Dorsolateral prefrontal cortex (tissue), 122 donors: ENCODE measurements at places on chromosomes 12 and 14.
A peak's percentile ranks its signal among the peaks of the same experiment; 100 is the strongest.

GRCh38 chr12:3491938-3492792 lies 1.2 kb downstream of the PRMT8 start:
- peak; percentile 45 for DNase-seq

- no peak for DNase-seq
Observed at GRCh38 chr12:55700255-55701018, 7.3 kb downstream of the ITGA7 start.

DNA sequence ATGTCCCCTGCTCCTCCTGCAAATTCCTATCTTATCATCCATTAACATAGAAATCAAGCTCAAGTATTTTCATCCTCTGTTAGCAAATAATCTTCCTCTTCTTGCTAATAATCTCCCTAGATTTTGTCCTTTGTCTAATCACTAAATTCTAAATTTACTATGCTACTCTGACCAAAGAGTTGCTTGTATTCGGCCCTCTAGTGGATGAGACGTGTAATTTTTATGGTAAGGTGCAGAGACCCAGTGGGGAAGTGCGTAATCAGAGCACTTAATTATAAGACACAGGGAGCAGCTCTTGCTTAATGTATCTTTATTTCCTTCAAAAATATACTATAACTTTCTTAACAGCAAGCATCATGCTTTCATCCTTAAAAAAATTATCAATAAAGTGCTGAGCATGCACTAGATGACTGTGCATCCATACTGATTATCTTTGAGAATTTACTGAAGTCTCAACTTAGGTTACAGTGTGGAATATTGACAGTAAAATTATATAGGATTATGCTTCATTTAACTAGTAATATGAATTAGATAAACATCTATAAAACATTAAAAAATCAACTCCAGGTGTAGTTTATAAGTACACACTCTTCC lies 212.6 kb downstream of the SLC16A7 start:
- no peak for DNase-seq

- no peak for DNase-seq
Observed at GRCh38 chr14:54839701-54840119, 62.9 kb downstream of the GCH1 start.

GRCh38 chr12:47303995-47304560 lies 224.3 kb upstream of the AMIGO2 start:
- DNase-seq = no peak

DNA sequence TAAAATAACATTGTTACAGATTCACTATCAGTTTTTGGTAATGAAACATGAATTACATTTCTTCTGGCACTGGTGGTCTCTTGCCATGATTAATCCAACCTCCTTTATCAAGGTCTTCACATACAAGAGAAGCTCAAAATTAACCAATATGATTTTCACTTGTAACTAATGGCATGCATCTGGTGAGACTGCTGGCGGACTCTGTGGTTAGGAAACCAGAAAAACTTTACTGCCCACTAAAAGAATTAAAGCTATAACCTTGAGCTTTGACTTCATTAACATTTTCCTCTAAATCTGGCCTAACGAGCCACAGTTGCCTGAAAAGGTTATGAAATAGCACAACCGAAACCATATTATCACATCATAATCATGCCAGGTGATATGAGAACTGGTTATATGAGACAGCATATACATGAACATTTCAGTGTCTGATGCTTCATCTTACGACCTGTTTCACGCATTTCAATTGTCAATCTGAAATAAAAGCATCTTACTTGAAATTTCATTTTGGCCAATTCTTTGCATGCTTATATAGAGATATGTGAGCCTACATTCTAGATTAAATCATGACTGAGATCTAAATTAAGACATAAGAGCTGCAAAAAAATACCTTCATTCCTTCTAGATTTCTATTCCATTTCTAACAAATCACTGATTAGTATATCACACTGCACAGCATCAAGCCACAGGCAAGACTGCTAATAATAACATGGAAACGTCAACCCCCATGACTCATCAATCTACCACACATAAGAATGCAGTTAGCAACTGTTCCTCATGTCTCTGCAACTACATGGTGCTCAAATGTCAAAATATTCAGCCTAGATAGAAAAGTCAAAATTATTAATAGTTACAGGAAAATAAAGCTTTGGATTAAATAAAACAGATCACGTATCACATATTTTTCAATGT lies 89.3 kb downstream of the OSBPL8 start:
- no peak for DNase-seq

- DNase-seq = no peak
Observed at GRCh38 chr12:104457746-104458693, 1.3 kb downstream of the CHST11 start.

DNA sequence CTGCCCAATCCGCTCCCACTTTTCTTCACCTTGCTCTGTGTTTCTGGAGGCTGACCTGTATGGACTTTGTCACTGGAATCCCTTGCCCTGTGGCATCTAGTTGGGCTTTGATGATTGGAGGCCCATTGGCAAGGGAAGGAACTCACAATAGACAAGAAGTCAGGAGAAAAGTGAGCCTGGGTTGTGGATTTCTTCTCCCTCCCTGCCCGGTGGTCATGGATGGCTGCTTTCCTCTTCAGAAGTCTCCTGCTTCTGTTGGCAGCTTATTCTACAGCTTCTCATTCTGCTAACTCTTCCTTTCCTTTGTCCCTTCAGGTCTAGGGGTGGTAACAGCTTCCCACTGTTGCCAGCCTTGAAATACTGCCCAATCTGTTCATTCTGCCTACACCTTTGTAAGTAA lies 13.9 kb upstream of the CCDC60 start:
- DNase-seq = no peak

DNA sequence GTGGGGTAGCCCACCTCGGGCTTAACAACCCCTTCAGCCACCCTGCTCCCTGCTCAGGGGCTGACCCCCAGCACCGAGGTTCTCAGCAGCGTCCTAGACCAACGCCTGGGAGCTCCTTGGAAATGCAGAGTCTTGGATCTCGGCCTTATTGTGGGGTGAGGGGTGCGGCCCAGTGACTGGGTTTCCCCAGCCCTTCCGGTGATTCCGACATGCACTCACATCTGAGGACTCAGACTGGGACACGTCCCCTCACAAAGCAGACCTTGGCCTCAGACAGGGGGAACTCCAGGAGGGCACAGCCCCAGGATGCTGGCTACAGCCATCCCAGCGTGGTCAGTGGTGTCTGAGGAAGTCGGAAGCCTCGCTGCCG lies 117.7 kb downstream of the RFLNA start:
- DNase-seq = no peak

GRCh38 chr12:14885718-14886221 lies at the start of gene MGP:
TSS of gene MGP (minus strand) at chr12:14885854. CDS start at chr12:14885791, 63 bp downstream.
- no peak for DNase-seq

GRCh38 chr14:93017898-93018297 lies 94.9 kb downstream of the CHGA start:
- no peak for DNase-seq

DNA sequence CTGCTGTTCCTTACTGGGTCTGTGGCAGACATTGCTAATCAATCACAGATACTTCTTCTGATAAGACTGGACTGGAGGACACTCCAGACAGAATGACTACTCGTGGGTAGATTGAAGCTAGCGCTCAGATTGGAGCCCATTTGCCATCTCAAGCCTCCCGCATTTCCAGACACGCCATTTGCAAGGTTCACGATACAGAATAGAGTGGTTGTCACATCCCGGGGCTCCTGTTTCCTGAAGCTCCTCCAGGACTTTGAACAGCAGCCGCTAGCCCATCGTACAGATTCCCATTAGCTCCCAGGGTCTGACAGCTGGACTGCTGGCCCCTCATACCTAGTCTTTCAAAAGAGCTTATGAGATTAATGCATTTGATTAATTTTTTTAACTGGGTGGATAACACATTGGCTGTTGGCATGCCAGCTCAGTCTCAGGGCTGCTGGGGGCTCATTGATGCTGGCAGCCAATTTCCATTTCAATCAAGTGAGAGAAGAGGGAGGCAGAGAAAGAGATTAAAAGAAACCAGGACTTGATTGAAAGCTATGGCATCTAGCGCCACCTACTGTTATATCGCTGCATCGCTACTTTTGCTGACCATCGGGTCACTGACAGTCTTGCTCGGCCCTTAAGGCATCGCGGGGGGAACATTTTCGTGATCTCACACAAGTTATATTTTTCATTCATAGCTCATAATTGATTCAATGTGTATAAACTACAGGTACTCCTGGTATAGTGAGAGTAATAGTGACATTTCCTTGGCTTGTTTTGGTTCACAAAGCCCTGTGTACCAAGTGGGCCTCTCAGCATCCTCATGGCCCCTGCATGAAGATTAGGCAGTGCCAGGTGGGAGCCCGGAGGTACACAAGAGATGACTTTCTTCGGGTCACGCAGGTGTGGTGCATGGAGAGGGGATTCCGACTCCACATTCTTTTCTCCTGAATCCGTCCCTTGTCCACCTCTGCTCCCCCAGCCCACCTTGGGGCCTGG lies 78.6 kb downstream of the CCDC60 start:
- DNase-seq = peak; percentile 66

DNA sequence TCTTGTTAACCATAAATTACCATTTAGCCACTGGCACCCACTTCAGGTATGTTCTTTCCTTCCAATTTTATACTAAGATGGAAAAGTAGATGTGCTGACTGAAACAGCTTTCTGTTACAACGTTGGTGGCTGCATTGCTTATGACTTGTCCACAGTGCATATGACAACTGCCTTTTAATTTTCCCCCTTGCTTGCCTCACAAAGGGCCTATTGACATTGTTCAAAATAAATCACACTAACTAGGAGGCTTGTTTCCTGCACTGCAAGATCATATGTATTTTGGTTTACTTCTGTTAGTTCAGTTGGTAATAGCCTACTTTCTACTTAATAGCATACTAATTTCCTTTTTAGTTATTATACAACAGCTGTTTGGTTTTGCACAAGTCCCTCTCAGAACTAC lies 55.4 kb downstream of the SCAF11 start:
- no peak for DNase-seq

DNA sequence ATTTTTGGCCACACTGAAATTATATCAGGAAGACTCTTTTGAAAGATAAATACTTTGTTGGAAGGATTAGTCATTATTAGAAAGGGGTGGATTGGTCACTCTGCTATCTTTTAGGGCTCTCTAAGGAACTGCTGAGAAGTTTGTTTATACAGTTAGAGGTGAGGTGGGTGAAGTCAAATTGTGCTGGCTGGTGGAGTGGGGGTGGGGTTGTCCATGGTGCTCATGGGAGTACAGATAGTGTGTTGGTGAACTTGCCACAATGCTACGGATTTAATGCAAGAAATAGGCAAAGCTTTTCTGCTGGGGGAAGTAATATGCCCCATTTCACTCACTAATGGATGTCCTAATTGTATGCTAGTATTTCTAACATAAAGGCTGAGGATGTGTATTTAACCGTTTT lies 35.8 kb downstream of the SUSD6 start:
- no peak for DNase-seq

- DNase-seq = no peak
Observed at GRCh38 chr12:108734200-108734906, 3.0 kb upstream of the CORO1C start.

- no peak for DNase-seq
Observed at GRCh38 chr12:22066310-22066709, 20.3 kb downstream of the CMAS start.

GRCh38 chr12:48972952-48973483 lies 1.5 kb upstream of the WNT10B start:
- DNase-seq = no peak

DNA sequence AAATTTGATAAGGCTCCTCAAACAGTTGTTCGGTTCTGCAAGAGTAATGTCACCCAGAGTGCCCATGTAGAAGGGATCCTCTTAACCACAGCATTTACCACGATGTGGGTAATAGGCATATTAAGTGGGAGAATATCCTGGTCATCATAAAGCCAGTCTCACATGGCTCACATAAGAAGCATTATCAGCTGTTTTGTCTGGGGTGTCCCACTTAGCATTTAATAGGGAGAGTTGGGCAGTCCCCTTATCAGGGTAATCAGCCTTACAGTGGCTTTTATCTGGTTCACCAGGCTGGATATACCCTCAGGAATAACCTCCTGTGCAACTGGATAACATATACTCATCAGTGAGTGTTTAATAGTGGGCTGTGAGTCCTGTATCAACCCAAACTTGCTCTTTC lies 12.9 kb upstream of the TMEM263 start:
- no peak for DNase-seq

- DNase-seq = no peak
Observed at GRCh38 chr14:24701062-24701461, 67.1 kb upstream of the GZMB start.

GRCh38 chr12:25903603-25904245 lies 54.8 kb upstream of the RASSF8 start:
- no peak for DNase-seq

GRCh38 chr12:119153477-119154434 lies 25.0 kb upstream of the HSPB8 start:
- DNase-seq = no peak

- no peak for DNase-seq
Observed at GRCh38 chr12:25107920-25108319, 87.0 kb downstream of the DNAI7 start.

DNA sequence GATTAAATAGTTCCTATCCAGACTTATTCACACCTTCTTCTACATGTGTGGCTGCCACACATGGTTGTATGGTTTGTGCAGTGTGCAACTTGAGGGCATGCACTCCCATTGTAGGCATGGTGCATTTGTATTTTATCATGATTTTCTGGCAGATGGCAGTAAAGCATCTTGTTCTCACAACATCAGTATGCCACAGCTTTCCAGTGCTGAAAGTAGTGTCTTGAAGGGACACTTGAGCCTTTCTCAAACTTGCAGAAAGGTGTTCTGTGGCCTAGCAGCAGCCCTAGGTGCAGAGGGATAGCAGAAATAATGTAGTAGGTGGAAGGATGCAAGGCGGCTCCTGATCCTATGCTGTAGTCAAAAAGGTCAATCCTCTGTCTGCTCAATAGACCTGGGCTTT lies 72.9 kb downstream of the LMNTD1 start:
- DNase-seq = no peak

- peak; percentile 6 for DNase-seq
Observed at GRCh38 chr14:103503296-103503695, 19.3 kb downstream of the CKB start.

- DNase-seq = no peak
Observed at GRCh38 chr12:118183711-118184110, 47.8 kb downstream of the PEBP1 start.

GRCh38 chr12:2640281-2640680 lies 154.5 kb upstream of the FKBP4 start:
- DNase-seq = peak; percentile 47

DNA sequence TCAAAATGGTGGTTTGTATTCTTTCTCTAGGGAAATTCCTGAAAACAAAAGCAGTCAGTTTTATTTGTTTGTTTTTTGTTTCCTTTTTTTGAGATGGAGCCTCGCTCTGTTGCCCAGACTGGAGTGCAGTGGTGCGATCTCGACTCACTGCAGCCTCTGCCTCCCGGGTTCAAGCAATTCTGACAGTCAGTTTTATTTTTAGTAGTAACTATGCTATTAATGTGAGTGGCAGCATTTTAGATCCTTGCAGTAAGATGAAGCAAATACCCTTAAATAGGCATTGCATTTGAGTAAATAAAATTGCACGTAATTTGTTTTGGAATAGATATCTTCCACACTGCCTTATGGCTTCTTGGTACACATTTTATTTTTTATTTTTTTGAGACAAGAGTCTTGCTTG lies 23.6 kb downstream of the YY1 start:
- DNase-seq = no peak

- DNase-seq = no peak
Observed at GRCh38 chr14:68779761-68780323, 13.0 kb downstream of the ZFP36L1 start.

- no peak for DNase-seq
Observed at GRCh38 chr12:67222302-67222701, 46.9 kb upstream of the CAND1 start.
